ENCODE measurements at places on chromosomes 13 and 19.

- no peak for DNase-seq
Measured at GRCh38 chr13:32910530-32910929, 105.7 kb upstream of the KL start.

DNA sequence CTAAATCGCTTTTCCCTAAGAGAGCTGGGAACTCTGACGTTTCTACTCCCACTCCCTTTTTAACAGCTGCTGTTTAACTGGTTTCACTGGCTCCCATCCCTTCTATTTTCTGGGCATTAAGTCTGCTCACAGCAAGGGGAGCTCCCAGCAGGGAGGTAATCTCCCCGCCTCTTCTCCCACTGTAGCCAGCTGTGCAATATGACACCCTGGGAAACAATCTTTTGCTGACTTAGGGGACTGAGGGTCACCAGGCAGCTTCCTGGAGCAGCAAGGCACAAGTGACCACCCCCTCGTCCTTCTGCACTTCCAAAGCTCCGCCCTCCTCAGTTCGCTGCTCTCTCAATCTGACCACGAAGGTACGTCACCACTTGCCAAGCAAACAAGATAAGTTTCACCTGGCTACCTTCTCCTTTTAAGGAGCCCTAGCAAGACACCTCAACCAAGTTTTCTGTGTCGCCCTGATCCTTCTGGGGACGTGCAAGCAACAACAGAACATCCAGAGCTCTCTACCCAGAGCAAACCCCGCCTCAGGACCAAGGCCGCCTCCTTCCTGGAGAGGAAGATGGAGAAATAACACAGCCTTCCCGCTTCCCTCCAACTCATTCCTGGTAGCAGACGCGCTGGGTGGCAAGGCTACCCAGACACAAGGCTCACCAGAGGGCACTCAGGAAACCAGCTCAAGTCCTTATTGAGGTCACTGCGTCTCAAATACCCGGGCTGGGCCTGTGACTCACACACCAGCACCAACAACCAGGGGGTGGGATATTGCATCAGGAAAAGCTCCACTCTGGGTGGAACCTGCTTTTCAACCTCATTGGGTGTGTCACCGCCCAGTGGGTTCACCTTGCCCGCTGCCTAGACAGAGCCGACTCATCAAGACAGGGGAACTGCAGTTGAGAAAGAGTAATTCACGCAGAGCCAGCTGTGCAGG is 92.4 kb downstream of the STK24 start:
- peak; percentile 94 for DNase-seq

DNA sequence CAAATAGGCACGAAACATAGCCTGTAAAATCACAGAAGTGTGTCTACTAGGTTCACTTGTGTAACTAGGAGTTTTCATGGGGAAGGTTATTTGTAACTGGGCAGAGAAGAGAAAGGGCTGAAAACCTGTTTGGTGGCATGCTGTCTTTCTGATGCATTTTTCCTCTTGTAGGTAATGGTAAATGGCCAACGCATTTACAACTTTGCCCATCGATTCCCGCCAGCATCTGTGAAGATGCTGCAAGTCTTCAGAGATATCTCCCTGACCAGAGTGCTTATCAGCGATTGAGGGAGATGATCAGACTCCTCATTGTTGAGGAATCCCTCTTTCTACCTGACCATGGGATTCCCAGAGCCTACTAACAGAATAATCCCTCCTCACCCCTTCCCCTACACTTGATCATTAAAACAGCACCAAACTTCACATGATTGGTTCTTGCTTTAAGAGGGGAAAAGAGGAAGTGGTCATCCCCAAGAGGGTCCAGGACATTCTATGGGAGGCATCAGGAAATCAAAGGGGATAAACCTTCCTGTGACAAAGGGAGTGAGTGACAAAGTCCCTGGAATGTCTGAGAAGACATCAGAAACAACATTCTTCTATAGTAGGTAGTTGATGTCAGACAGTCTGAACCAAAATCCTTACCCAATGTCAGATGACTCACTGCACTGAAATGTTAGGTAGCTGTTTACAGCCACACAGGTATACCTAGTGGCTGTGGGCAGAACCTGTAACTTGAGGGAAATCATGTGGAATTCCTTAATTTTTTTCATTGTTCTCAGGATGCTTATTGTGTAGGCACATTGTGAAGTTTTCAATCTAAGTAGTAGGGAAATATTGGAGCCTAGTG is 5.0 kb downstream of the LGALS14 start:
- no peak for DNase-seq

DNA sequence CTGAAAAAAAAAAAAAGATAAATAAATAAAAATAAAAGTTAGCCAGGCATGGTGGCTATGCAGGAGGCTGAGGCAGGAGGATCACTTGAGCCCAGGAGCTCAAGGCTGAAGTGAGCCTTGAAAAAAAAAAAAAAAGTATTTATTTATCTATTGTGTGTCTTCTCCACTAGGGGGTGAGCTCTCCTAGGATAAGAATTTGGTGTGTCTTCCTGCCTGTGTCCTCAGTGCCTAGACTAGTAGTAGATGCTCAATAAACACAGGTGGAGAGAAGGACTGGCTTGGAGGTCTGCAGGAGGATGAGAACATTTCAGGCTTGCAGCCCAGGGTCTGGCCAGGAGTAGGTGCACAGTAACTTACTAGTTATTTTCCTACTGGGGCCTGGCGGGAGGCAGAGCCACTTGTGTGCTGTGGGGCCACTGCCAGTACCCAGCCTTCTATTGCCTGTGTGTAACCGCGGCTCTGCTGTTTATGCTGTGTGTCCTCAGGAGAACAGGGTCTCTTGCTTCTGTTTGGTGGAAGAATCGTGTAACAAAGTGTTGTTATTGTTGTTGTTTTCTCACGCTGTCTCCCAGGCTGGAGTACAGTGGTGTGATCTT is 5.4 kb downstream of the LMTK3 start:
- DNase-seq = peak; percentile 57

DNA sequence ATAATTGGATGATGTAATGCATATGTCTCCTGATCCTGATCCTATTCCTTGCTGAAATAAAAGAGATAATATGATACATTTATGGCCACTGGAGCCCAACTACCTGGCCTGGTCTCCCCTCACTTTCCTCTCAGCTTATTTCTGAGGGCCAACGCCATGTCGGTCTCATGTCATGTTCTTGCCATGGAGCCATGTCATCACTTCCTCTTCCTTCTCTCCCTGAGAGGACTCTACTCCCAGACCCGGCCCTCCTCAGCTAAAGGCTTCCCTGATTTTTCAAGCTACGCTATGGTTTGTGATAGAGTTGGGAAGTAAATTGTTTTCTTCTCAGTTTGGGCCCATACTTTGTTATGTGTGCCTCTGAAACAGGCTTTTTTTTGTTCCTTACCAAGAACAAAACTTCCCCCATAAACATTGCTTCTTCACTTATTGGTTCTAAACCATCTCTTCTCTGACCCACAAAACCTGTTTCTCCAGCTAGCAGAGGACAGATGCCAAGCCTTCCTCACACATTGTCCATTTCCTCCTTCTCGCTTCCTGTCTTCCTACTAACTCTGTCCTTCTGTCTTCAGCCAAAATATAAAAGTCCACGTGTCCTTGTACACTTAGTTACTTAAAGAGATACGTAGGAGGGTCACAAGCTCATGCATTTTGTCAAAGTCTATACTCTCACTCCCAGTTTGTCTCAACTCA is 319.9 kb upstream of the DACH1 start:
- DNase-seq = no peak

GRCh38 chr13:50735071-50735470 is 108.4 kb downstream of the DLEU7 start:
- DNase-seq = no peak

- peak; percentile 53 for DNase-seq
Measured at GRCh38 chr13:81927347-81927746, 1586.4 kb upstream of the SPRY2 start.

- no peak for DNase-seq
Measured at GRCh38 chr13:35552172-35552844, 75.8 kb upstream of the MAB21L1 start.

DNA sequence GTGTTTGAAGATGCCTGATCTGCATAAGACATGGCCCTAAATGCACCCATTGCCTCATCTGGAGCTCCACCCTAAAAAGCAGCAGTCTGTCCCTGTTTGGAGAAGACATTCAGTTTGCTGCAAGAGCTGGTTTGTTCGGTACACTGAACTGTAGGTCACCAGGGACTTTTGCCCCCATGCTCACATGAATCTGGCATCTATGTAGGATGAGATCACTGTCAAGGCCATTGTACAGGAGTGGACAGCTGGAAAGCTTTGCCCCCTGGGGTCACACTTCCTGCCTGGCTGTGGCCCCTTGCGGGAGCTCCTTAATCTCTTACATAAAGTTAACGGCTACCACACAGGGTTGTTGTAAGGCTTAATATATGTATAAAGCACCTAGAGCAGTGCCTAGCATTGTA is 73.0 kb downstream of the IPO5 start:
- DNase-seq = peak; percentile 71
